ENCODE measurements at places on chromosomes 5 and 9.

GRCh38 chr9:96150324-96151227, 151.4 kb downstream of the HSD17B3 start:
- no peak for DNase-seq

DNA sequence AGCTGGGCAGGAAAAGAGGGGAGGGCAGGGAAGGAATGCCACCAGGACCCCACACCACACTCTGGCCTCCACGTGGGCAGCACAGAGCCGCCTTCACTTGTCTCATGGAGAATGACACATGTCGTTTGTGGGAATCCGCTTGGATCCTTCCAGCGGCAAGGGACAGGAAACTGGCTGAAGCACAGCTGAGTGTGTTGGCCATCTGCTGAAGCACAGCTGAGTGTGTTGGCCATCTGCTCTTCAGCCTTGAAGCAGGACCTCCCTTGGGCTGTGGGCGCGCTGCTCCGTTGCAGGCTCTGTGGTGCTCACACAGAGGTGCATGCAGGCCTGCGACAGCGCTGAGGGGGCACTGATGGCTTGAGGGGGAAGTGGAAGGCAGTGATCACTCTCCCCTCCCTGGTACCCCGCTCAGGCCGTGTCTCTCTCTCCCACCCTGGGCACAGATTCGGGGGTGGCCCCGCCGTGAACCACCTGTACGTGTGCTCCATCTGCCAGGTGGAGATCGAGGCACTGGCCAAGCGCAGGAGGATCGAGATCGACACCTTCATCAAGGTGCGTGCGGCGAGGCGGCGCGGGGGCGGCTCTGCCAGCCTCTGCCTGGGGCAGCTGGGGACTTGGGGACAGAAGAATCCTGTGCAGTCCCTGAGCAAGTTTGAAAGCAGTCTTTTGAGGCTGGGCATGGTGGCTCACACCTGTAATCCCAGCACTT, 40.6 kb downstream of the USP20 start:
- no peak for DNase-seq

- peak; percentile 70 for DNase-seq
Observed at GRCh38 chr9:77927265-77927664, 104.3 kb downstream of the GNAQ start.

DNA sequence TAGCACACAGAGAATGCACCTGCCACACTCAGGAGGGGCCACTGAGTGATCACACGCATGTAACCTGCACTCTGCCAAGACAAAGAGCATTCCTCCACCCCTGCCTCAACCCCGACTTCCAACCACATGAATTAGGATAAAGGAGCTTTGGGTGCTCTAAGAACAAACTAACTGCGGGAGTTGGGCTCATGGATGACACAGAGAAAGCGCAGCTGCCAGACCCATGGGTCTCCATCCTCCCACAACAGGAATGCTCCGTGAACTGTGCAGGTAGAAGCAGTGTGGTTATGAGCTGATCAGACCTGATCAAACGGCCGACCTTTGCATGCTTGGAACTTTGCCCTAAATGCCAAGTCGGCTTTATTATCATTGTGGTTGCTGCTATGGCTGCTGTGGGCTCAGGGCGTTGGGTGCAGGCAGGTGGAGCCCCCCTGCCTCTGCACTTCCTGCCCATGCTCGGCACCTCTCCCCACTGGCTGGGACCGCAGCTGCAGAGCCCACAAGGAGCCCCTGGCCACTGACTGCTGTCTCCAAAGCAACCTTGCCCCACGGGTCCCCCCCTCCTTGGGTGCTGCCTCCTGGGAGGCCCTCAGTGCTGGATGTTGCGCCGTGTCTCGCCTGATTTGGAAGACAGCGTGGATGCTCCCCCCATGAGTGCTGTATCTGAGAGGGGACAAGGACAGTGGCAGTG, 2.6 kb upstream of the SLC6A3 start:
- DNase-seq: no peak

GRCh38 chr5:136382071-136382470, 16.7 kb upstream of the TRPC7 start:
- no peak for DNase-seq

DNA sequence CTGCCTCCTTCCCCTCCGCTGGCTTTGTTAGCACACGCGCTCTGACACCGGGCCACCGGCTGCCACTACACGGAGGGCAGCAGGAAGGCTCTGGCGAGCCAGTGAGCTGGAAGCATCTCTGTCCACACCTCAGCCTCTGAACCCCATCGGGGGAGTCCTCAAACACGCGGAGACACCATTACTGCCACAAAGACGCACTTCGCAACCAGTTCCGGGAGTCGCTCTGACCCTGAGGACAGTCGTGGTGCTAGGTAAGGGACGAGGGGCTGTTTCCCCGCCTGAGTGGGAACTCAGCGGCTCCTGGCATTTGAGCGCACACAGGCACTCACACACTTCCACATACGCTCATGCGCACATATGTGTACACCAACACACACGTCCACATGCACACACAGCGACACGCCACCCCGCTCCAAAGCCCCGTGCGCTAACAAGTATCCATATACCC, 160.0 kb downstream of the C9orf152 start:
- DNase-seq: no peak

- DNase-seq: no peak
Observed at GRCh38 chr5:93008502-93009207, 572.4 kb downstream of the NR2F1-AS1 start.

GRCh38 chr5:89083791-89084190, 200.8 kb upstream of the MEF2C start:
- DNase-seq: no peak

GRCh38 chr9:27022920-27023319, 17.4 kb upstream of the LRRC19 start:
- no peak for DNase-seq

DNA sequence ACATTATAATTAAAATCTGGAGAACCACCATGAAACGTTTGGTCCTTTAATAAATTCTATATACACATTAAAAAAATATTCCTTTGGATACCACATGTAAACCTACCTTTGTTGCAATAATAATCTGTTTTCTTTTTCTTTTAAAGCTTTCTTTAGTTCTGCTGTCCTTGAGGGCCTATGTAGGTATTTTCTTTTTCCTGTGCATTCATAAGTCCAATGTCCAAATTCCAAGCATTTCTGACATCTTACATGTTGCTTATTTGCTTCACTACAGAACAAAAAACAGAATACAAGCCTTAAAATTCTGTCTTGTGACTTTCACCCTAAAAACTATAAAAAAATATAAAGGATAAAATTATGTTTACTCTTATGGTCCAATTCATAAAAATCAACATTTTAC, 19.7 kb downstream of the ZCCHC10 start:
- no peak for DNase-seq

DNA sequence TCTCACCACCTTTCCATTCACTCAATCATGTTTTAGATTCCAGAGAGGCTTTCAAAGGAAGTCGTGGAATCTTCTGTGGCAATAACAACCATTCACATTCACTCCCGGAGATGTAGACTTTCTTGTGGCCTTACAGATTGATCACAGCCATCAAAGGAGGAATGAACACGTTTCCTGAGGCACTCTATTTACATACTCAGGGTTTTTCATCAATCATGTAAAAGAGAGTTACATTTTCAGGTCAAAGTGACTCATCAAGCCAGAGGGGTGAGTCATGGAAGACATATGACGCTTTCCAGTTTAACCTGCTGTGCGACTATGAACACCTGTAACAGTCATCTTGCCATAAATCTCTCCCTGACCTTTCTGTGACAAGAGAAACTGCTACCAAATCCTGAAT, 39.3 kb upstream of the RAD23B start:
- DNase-seq: peak; percentile 88

GRCh38 chr9:15287309-15287708, 19.7 kb downstream of the TTC39B start:
- no peak for DNase-seq

- DNase-seq: no peak
Observed at GRCh38 chr5:157888814-157889532, 30.0 kb upstream of the CLINT1 start.

GRCh38 chr5:143197260-143197656, 206.2 kb downstream of the NR3C1 start:
- DNase-seq: no peak

GRCh38 chr5:38518341-38518740, 38.1 kb downstream of the LIFR start:
- DNase-seq: no peak

DNA sequence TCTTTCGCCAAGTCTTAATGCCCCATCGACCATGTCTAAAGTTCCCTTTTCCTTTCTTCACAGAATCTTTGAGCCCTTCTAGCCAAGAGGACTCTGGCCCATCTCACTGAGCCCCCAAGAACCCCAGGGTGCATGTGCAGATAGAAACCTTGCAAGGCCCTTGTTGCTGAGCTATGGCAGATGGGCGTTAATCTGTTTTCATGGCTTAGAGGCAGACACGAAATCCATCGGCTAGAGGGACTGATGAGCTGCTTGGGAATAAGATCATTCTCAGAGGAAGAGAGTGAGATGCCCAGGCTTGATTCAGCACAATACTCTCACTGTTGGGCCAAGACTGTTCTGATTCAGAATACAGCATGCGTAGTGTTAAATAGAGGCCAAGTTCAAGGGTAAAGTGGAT, 262.5 kb upstream of the C9orf72 start:
- DNase-seq: no peak

DNA sequence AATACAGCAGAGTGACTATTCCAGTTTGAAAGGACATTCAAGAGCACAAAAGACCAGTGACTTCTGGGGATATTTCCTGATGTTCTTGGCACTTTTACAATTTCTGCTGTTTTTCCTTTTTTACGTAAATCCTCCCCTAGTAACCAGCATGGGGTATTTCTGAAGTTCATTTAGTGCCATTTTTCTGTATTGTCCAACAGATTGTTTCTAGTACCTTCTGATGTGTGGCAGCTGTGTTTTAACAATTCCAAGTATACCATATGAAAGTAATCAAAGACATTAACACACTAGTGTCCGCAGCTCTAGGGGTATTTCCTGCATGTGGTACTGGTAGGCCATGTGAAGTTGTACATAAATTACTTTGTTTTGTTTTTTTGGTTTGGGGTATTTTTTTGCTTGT, 53.0 kb upstream of the SMARCA2 start:
- DNase-seq: no peak

- no peak for DNase-seq
Observed at GRCh38 chr9:34638138-34638445, 505 bp upstream of the SIGMAR1 start.

DNA sequence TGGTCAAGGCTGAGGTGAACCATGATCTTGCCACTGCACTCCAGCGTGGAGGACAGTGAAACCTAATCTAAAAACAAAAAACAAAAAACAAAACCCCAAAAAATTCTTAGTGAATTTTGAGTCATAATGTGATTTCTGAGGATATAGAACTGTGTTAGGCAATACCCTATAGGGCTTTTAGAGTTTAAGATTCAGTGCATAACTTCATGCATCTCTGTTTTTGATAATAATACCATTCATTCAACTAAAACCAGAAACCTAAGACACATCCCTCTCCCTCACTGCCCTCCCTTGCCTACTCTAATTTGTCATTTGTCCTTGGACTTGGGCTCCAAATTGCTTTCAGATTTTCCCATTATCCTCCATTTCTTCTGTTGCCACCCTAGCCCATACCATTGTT, 405.7 kb upstream of the EDIL3 start:
- DNase-seq: no peak

DNA sequence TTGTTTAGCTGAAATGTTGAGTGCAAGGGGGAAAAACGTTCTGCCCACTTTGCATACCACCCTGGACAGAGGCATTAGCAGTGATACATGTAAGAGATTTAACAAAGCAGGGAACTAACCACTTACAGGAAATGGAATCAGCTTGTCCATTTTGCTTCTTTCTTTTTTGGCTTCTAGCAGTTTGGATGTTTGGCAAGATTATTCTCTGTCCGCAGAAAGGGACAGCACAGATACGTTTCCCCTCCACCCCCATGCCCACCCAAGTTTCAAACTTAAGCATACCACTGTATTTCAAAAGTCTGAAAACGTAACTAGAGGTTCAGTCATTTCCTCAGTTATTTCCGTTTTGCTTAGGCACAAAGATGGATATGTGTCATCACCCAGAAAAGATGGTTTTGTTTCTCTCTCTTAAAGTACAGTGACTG, 118.4 kb downstream of the GDNF start:
- DNase-seq: no peak

DNA sequence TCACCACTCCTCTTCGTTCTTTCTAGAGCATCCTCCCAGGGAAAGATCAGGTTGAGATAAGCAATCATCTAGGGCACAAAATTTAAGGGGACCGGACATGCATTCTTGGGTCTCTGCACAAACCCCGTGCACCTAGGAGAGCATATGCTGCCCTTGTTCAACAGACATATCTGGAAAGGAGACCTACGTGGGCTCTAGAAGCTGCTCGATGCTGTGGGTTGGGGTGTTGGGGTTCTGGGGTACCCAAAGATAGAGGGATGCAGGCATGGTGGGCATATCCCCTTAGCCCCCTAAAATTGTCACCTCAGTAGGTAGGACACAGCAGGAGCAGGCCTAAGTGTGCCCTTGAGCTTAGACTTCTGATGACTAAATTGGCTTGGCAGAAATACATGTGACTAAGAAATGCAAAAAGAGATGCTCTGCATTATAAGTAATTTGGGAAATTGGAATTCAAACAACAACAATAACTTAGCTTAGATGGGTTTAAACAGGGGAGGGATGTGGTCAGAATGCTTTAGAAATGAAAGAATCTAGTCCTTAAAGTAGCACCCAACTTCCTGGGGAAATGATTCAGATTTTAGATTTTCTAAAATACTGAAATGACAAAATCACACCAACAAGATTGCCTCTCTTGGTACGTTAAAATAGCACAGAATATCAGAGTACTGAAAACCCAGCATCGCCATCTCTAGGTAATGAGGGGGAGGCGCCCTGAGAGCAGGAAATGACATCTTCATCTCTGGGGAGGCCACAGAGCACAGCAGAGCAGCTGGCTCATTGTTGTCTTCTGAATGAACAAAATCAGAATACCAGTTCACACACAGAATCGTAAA, 172.3 kb downstream of the GNA14 start:
- DNase-seq: peak; percentile 57

GRCh38 chr9:131824953-131825495, 85.1 kb upstream of the RAPGEF1 start:
- DNase-seq: no peak

DNA sequence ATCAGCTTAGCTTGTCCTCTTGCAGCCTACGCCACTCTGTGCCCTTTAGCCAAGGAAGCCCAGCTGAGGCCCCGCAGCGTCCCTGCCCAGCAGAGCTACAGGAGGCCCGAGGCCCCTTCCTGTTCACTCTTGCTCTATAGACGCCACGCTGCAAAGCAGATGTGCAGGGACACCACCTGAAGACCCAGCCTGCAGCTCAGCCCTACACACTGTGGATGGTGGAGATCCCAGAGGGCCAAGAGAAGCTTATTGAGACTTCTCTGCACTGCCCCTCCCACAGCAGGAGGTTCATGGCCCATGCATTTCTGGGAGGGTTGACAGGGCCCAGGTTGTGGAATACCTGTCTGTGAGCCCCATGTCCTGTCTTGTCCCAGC, 33.6 kb downstream of the IRF1 start:
- no peak for DNase-seq

- DNase-seq: no peak
Observed at GRCh38 chr9:128065907-128066712, 1.0 kb downstream of the NAIF1 start.

- peak; percentile 53 for DNase-seq
Observed at GRCh38 chr5:43037636-43038495, 2.3 kb downstream of the ANXA2R start.

GRCh38 chr5:41246376-41246775, 33.0 kb upstream of the C6 start:
- peak; percentile 97 for DNase-seq

GRCh38 chr5:33129309-33129708, 311.5 kb upstream of the TARS1 start:
- no peak for DNase-seq

- no peak for DNase-seq
Observed at GRCh38 chr5:68533571-68534084, 318.1 kb downstream of the PIK3R1 start.

- no peak for DNase-seq
Observed at GRCh38 chr5:17079562-17079961, 137.9 kb upstream of the BASP1 start.

All from A172 (cell line).